ENCODE measurements at places on chromosomes 7 and 10.
A peak's percentile ranks its signal among the peaks of the same experiment; 100 is the strongest.

- DNase-seq = peak; percentile 20
These were observed 31.0 kb upstream of the MKI67 start for GRCh38 chr10:128156999-128157755.

GRCh38 chr7:140225562-140226249, 48.9 kb upstream of the KDM7A start:
- DNase-seq = no peak

DNA sequence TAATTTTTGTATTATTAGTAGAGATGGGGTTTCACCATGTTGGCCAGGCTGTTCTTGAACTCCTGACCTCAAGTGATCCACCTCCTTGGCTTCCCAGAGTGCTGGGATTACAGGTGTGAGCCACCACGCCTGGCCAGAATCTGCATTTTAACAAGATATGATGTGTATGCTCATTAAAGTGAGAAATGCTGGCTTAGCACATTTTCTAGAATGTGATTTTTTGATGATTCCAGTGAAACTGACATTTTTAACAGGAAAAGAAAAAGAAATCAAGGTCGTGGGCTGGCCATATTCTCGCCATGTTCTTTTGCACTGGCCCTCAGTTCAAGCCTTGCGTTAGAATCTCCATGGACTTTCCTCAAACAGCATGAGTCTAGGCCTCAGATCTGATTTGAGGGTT, 18.1 kb upstream of the TPST1 start:
- DNase-seq = no peak

- DNase-seq = no peak
These were observed 789.4 kb downstream of the TYW1 start for GRCh38 chr7:67786021-67786420.

GRCh38 chr7:149869867-149870266, 3.9 kb upstream of the ATP6V0E2 start:
- no peak for DNase-seq

DNA sequence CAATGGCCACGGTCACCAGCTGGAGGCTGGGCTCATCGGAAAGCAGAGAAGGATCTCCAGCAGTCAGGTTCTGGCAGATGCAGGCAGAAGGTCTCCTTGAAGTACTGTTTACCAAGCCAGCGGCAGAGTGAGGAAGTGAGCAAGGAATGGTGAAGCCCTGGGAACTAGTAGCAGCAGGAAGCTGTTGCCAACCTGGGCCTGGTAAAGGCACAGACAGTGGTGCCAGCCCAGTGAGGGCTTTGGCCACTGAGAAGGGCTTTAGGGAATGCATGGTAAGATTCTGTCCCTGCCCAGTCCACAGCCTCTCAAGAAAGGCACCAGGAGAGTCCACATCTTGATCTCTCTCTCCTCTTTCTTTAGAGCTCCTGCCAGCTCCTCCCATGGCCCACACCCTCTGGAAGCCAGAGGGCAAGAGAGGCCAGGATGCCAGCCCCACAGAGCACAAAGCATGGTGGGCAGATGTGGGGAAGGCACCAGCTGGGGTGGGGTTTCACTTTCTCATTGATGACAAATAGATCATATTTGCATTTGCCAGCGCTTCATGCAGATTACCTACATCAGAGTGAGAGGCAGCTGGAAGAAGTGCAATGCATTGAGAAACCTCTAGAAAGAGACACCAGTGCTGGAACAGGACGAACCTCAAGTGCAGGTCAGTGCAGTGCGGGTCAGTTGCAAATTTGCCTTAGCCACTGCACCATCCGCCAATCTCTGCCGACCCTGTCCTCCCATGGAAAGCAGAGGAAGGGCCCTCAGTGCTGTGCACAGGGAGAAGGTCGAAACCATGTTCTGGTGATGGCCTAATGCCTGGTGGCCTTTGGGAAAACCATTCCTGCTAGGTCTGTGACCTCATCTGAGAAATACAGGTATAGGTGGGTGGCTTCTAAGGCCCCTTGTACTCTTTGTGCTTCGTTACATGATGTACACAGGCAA, 667.8 kb upstream of the MKI67 start:
- no peak for DNase-seq

DNA sequence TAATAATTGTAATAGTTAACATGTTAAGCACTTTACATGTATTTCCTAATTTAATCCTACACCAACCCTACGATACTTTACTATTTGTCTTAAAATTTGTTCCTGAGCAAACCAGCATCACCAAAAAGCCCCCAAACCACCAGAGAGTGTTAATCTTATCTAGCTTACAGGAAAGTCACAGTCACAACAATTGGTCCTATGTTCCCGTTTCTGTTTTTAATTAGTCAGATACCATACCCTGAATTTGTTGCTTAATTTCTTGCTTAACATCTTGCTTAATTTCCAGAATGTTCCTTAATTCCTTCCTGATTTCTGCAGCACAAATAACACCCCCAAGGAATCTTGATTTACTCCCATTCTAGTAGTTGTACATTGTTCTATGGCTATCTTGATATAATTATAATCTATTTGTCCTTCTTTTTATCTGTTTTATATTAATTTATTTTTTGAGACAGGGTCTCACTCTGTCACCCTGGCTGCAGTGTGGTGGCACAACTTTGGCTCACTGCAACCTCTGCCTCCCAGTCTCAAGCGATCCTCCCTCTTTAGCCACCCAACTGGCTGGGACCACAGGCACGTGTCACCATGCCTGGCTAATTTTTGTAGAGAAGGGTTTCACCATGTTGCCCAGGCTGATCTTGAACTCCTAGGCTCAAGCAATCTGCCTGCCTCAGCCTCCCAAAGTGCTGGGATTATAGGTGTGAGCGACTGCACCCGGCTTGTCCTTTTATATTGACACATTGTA, 6.6 kb upstream of the PDSS1 start:
- DNase-seq = no peak

- DNase-seq = peak; percentile 54
These were observed 177.2 kb upstream of the RHEB start for GRCh38 chr7:151696721-151697514.

GRCh38 chr7:110470420-110470819, 620.5 kb upstream of the LRRN3 start:
- no peak for DNase-seq

- DNase-seq = no peak
These were observed 5.4 kb upstream of the TNS3 start for GRCh38 chr7:47587351-47587750.

- no peak for DNase-seq
These were observed 100.1 kb downstream of the PODXL start for GRCh38 chr7:131456338-131456737.

- DNase-seq = no peak
These were observed 84.1 kb downstream of the MDFIC start for GRCh38 chr7:115005953-115006352.

- peak; percentile 18 for DNase-seq
These were observed 27.3 kb upstream of the INHBA start for GRCh38 chr7:41730161-41730560.

- DNase-seq = no peak
These were observed 11.6 kb downstream of the SLC29A4 start for GRCh38 chr7:5294169-5294987.

DNA sequence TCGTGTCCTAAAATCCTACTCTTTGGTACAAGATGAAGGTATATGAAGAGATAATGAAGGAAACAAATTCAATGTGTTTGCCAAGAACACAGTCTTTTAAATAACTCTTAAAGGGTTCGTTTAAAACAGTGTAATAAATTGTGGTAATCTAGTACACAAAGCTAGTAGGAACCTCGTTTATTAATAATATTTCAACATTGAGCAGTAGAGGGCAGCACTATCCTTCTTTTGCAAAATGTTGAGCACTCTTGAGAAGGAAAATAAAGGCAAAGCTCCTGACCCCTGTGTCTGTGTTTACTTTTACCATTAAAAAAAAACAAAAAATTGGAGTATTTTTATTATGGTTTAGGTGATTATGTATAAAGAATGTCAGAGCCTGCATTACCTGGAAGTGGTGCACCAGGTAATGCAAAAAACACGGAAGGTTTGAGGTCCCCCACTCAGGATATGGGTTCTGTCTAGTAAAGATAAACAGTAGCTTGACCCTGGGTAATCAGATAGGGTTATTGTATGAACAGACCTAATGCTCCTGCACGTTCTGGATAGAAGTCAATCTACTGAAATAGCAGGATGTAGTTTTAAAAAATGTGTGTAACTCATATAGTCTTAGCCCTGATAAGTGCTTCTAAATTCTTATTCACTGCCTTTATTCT, 5.7 kb upstream of the GOT1 start:
- DNase-seq = peak; percentile 57

GRCh38 chr10:88399240-88399639, 183.9 kb downstream of the RNLS start:
- no peak for DNase-seq

DNA sequence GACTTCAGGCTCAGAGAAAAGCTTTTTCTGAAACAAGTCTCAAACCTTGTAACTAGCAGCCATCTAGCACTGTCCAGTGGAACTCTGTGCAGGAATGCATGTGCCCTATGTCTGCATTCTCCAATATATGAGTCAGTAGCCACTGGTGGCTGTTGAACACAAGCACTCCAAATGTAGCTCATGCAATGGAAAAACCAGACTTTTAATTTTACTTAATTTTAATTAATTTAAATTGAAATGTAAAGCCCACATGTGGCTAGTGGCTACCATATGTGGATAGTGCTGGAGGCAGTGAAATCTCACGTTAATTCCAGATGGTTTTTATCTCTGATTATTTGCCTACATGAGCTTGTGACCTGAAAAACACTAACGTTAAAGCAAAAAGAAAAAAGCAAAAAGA, 225.1 kb downstream of the GATA3 start:
- peak; percentile 62 for DNase-seq

DNA sequence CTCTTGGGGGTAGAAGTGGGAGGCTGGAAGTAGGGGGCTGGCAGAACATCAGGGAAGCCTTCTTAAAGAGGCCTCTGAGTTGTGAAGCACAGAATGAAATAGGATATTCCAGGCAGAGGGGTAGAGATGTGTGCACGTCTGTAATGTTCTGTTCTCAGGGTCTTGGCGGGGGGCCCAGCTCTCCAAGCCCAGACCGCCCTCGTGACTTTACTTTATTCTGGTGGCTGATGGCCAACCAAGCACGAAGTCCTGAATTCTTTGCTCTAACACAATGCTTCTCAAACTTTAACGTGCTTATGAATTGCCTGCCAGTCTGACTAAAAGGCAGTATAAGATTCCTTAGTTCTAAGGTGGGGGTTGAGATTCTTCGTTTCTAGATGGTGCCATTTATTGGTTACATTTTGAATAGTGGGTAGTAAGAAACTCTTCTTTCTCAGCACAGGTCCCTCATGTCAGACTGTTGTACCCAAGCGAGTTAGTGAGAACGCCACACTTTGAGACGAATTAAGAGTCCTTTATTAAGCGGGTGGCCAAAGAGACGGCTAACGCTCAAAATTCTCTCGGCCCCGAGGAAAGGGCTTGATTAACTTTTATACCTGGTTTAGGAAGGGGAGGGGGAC, 8.2 kb downstream of the PRXL2A start:
- DNase-seq = peak; percentile 33

- DNase-seq = no peak
These were observed 69.8 kb downstream of the MAD1L1 start for GRCh38 chr7:2162959-2163358.

DNA sequence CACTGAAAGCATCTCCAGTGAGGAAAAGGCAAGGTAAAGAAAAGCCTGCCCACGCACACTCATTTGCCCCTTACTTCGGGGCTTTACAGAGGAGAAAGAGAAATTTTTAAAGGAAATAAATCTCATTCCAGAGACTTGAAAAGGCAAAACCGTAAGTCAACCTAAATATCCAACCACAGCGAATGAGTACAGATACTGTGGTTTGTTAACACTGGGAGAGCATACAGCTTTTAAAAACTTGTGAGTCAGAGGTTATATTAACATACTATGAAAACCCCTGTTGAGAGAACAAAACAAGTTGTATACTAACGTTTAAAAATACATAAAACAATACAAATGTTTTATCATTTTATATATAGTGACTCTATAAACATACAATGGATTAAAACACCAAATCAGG, 28.6 kb upstream of the ST7 start:
- no peak for DNase-seq

DNA sequence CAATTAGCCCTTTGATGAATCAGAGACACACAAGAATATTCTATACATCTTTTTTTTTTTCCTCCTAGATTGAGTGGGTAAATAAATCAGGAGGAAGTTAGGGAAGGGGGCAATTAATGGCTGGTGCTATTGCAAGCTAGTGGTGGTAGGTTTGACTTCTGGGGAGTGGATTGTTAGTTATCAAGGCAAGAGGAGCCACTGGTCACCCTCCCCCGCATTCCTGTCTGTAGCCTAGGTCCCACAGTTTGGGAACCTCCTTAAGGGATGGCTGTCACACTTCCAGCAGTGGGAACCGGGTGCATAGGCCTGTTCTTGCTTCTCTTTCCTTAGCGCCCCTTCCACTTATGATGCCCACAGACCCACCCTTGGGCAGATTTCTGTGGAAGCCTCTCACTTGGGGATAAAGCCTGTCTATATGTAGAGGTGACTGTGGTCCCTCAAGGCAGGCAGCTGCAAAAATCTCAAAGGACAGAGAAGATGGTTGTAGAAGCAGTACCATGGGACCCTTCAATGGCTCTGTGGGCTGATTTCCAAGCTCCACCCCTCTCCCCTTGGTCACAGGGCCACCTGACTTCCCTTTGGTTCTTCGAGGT, 2.3 kb upstream of the ADCK2 start:
- DNase-seq = no peak

DNA sequence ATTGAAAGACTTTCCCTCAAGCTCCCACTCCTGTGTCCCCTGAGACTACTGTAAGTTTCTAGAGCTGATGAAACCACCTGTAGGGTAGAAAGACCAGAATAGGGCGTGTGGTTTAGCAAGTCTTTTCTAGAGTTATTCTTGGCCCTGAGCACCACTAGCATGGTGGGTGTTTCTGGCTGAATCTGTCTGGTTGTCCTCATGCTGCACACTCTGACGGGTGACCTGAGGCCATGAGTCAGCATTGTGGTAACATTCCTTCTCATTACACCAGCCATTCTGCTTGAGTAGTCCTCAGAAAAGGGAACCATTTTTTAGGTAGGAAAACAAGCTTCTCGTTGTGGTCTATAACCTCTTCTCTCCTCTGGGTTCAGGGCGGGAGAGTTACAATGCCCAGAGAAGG, 250.3 kb downstream of the SNX13 start:
- peak; percentile 91 for DNase-seq

DNA sequence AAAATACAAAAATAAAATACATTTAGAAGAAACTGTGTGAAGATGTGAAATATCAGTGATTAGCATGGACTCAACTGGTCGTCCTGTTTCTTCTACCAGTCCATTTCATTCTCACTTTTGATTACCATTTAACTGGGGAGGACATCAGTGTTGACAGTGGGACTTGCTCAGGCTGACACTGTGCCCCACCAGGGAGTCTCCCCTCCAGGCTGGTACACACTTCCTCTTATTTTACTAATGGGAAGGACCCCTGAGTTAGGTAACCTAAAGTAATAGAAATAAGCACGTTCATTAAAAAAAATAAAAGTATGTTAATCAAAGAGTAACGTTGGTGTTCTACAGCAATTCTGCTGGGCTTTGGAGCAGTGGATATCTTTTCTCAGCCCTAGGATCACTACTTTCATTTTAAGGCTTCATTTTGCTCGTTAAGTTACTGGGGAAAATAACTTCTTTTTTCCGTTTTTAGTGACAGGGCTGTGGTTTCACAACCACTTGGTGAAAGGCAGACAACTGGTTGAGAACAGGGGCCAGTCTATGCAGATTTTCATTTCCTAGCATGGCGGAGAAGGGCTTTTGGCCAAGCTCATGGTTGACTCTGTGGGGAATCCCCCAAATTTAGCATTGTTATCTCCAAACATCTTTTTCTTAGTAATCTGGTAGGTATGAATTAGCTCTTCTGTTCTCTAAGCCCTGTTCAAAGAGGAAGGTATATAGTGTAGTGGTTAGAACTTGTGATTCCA, 2.1 kb downstream of the SNX10 start:
- DNase-seq = no peak

All from kidney tubule cell (primary cell).